ENCODE measurements at places on chromosomes 7 and 10.

DNA sequence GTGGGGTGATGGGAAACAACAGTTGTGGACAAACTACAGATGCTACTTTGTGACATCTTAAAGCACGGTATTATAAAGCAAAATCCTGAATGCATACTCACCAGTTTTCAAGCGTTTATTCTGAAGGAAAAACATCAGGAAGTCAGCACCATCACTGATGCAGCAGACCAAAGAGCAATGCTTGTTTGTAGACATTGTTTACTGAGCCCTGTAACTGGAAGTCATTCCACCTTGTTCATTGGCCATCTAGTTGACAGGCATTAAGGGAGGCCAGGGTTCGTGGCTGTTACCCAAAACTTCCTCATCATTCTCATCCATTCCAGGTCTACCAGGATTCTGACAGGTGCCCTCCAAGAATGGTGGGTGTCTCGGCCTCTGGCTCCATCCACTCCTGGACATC lies 55.3 kb upstream of the FAM204A start:
- DNase-seq = no peak

GRCh38 chr10:11245095-11245479 lies 227.4 kb downstream of the CELF2 start:
- DNase-seq = no peak

DNA sequence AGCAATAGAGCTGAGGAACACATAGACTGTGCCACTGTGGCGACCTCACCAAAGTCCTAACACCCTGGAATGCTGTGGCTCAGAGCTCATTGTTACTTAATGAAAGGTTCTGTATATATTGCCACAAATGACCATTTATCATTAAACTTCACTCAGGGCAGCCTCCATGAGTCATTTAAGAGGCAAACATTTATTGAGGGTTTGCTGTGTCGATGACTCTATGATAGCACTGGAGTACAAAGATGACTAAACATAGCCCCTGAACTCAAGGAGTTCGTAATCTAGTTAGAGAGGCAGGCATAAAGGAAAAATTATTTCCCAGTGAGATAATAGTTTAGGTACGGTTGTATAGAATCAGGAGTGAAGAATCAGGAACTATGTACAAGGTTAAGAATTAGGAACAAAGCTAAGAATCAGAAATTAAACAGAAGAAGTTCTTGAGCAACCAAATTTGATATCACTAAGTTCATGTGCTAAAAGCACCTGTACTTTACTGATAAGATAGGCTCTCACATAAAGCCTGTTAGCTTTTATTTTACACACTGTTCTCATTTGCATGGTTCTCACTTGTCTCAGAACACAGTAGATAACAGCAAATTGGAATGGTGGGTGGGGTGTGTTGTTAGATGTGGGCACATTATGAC lies 7.9 kb downstream of the ENTPD7 start:
- no peak for DNase-seq

GRCh38 chr7:121689749-121690148 lies 183.2 kb upstream of the PTPRZ1 start:
- DNase-seq = no peak

DNA sequence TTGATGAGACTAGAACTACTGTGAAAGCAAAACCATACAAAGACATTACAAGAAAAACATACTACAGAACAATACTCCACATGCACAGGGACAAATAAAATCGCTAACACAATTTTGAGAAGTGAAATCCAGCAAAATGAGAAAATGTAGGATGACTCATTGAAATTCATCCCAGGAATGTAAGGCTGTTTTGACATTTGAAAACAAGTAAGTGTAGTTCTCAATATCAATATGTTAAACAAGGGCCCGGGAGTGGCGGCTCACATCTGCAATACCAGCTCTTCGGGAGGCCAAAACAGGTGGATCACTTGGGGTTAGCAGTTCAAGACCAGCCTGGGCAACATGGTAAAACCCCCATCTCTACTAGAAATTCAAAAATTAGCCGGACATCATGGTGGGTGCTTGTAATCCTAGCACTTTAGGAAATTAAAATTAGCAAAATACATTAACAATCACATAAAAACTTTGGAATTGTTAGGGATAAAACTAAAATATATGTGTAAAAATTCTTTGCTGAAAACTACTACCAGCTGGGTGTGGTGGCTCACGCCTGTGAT lies 113.7 kb upstream of the ADARB2 start:
- no peak for DNase-seq

DNA sequence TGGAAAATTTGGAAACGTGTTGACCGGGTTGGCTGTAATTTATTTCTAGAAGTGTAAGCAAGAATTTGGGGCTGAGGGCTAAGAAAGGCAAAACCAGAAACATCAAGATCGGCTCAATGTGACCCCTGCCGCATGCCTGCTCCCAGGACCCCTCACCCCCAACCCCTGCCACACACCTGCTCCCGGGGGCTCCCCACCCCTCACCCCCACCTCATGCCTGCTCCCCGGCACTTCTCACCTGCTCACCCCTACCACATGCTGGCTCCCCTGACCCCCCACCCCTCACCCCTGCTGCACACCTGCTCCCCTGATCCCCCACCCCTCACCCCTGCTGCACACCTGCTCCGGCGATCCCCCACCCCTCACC lies 19.0 kb upstream of the CFAP46 start:
- DNase-seq = no peak

GRCh38 chr7:39987641-39988347 lies 37.7 kb downstream of the CDK13 start:
- no peak for DNase-seq
